ENCODE measurements at places on chromosomes 2 and 18.

GRCh38 chr2:120421126-120421829, 75.3 kb downstream of the INHBB start:
- DNase-seq: no peak

DNA sequence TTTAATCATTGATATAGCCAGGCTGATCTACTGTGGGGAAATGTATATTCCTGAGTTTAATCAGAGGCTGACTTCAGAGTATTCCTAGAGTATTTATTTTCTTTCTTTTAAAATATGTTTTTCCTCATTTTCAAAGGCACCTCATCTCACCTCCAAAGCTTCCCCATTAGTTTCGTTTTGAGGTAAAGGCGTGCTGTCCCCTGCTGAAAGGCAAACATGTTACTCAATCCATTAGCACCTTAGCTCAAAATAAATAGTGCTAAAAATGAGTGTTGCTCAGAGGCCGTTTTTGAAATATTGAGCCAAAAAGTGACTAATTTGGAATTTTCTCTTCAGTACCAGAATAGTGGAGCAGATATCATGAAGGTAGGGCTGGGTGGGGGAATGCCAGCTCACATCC, 386.2 kb downstream of the SOX11 start:
- no peak for DNase-seq

- DNase-seq: no peak
Observed at GRCh38 chr2:45839508-45840251, 188.2 kb downstream of the PRKCE start.

DNA sequence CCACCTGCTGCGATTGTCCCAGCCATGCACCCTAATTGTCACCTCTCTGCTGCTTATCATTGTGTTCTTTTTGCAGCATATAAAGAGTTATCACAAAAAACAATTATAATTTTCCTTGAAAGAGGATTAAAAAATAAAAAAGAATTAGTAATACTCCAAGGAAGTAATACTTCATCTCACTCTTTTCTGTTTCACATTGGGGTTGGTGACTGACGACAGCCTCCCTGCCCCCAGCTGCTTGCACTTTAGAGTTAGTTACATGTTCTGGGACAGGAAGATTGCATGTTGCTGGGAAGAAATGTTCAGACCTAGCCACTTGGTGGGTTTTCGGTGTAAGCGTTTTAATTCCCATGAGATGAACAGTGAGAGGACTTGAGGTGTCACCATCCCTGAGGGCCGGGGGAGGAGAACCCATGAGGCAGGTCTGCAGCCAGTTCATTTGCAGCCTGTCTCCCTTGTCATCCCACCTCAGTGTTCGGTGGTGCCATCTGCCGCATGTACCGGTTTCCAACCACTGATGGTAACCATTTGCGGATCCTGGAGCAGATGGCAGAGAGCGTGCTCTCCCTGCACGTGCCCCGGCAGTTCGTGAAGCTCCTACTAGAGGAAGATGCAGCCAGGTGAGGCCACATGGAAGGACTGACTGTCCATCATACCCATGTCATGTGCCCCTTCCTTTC, 69.1 kb downstream of the COA5 start:
- no peak for DNase-seq

GRCh38 chr2:18009891-18010290, 131.4 kb downstream of the KCNS3 start:
- DNase-seq: no peak

DNA sequence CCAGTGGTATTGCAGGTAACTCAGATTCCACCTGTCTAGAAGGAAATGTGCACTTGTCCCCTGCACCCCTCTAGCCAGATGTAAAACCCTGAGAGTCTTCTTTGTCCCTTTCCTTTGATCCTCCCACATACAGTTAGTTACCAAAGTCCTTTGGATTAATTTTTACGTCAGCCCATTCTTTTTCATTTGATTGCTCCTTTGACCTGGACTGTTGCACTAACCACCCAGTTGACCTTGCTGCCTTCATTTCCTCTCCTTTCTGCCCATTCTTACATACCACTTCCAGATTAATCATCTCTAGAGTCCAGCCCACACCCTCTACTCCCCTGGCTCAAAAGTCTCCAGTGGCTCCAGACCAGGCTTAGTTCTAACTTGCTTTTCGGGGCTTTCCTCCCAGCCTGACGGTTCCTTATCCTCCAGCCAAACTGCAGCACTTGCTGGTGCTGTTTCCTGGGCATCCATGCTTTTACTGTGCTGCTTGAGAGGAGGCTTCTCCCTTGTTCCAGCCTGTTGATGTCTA, 99.3 kb downstream of the SPTBN1 start:
- DNase-seq: no peak

GRCh38 chr2:174752403-174753037, 11.8 kb downstream of the CHRNA1 start:
- peak; percentile 88 for DNase-seq

- no peak for DNase-seq
Observed at GRCh38 chr18:39966275-39966674, 1988.8 kb upstream of the PIK3C3 start.

DNA sequence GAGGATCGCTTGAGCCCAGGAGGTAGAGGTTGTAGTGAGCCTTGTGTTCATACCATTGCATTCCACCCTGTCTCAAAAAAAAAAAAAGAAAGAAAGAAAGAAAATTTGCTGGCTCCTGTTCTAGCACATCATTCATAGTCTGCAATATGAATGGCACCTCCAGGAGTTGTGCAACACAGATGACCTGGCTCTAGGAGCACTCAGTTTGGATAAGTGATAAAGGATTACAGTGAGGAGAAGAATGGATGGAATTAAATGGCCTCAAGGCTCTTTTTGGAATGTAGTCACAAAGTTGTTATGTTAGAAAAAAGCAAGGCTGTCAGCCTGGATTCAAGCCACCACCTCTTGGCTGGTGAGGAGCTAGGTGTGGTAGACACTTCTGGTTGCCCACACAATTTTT, 21.5 kb upstream of the SPRED2 start:
- no peak for DNase-seq

DNA sequence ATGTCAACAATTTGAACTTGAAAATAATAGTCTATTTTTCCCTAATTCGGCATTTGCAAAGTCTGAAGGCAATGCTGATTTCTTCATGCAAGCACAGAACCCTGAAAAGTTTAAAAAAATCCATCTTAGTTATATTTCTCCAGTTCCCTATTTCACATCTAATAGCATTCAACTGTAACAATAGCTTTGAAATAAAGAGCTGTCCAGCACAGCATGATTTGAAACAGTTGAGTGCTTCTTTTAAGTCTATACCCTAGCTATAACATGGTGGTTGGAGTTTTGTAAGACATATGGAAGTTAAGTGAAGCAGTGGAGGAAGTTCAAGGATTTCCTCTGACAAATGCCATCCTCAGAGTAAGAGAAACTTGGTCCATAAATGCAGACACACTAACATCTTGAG, 691.9 kb downstream of the ERBB4 start:
- DNase-seq: no peak

GRCh38 chr18:2444201-2444875, 127.0 kb downstream of the METTL4 start:
- DNase-seq: no peak

GRCh38 chr2:176789751-176790150, 422.8 kb upstream of the HNRNPA3 start:
- no peak for DNase-seq

DNA sequence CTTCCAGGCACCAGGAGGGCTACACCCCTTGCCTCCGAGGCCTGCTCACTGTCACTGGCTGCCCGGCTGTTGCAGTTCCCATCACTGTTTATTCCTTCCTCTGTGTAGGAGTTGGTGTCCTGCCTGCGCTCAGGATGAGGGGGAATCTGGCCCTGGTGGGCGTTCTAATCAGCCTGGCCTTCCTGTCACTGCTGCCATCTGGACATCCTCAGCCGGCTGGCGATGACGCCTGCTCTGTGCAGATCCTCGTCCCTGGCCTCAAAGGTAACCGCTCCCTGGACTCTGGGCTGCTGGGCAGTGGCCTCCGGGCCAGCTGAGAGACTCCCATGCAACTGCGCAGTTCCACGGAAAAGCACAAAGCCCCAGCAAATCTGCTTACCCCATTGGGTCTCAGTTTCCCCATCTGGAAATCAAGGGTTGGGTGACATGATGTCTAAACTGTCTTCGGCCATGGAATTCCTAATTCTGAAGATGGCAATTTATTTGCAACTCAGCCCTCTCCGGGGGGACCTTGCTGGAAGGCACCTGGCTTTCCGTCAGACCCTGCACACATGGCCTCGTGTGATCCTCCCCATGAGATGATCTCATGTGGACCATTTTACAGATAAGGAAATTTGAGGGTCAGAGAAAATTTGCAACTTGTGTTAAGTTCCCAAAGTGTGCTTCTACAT, 9.4 kb downstream of the COLEC11 start:
- no peak for DNase-seq

GRCh38 chr2:233015019-233015645, 2.1 kb upstream of the NGEF start:
- DNase-seq: no peak

- no peak for DNase-seq
Observed at GRCh38 chr2:62334440-62335058, 138.6 kb downstream of the B3GNT2 start.

DNA sequence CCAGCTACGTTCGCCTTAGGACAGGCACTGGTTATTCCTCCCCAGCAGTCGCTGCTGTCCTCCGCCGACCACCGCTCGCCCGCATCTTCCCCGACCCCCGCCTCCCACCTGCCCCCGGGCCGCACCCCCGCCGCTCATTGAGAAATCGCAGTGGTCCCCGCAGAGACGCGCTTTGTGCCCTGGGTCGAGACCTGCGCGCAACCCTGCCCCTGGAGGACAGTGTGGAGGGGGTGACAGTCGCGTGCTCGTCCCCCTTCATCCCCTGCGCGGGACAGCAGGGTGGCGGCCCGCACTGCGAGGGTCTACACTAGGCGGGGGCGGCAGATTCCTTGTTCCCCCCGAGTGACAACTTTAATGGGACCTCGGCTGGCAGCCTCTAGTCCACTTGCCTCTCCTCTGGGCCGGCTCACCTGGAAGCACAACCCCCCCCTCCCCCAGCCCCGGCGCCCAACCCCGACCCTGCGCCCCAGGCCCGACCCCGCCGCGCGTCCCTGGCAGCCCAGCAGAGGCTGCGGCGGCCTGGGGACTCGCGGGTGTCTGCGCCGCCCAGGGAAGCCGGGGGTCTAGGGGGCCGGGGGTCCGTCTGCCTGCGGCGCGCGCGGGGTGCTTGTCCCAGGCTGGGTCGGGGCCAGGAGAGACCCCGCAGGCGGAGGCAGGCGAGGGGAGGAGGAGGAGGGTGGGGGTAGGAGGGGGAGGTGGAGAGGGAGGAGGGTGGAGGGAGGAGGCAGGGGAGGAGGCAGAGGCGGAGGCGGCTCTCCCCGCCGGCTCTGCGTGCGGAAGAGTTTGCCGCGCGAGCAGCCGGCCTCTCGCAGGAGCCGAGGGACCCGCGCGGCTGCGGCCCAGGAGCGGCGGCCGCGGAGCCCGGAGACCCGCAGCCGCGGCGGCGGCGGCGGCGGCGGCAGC, at the start of gene NPAS2:
Gene NPAS2, plus strand, starts transcription at position 770 of the 903 bp plus-strand sequence. CDS start 84,616 bp downstream, outside the sequence.
- DNase-seq: no peak

DNA sequence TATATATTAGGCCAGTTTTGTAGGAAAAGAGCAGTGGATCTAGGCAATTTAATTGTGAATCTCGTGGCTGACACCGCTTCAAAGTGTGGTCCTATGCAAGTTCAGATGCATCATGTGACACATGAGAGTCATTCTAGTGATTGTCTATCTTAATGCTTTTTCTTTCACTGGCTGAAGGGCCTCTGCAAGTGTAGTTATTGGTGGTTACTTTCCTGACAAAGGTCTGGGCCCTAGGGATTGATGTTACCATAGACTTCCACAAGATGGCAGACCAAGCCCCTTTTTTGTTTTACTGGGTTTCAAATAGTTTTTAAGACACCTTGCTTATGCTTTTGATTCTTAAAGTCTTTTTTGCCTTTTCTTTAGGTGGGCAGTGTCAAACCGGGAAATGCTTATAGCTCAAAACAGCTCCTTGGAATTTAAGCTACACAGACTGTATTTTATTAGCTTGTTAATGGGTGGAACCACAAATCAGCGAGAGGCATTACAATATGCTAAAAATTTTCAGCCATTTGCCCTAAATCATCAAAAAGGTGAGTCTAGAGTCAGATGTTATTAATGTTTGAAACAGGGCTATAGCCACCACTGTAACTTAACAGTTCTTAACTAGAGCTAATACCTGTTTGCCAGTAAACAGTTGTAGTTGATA, 25.9 kb downstream of the CD8A start:
- peak; percentile 51 for DNase-seq

- no peak for DNase-seq
Observed at GRCh38 chr2:34288016-34288415, 688.9 kb upstream of the FAM98A start.

DNA sequence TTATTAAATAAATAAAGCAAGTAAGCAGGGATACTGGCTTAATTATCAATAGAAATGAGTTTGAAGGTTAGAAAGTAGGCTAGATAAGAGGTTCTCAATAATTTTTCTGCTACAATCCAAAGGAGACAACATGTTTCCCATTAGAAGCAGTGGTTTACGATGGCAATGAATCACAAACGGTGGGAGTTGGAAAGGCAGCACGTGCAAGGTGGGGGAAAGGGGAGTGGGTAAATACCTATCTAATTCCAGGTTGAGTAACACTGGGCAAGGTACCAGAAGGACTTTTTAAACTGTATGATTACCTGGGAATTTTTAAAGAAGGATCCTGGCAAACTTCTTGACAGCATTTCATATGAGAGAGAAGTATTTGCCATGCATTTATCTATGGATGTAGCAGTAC, 289.9 kb downstream of the NBAS start:
- no peak for DNase-seq

DNA sequence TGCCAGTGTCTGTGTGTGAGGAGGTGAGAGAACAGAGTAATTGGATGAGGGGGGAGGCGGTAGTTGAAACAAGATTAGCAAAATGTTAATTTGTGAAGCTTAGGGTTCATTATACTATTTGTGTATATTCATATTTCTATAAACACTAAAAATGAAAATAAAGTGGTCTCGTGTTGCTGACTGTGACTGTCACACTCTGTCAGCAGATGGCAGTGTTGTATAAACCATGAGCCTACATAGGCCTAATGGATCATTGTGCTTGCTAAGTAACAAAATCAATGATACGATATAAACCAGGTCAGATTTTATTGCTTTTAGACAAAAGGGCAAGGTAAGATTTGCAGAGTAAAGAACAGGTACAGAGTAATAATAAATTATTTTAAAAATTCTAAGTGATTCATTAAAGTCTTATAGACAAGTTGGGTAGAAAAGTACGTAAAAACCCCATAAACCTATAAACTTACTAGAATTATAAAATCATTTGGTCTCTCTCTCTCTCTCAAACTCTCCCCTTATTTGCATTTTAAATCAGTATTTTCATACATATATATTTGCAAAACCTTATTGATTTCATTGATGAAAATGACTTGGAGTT, 182.7 kb downstream of the RPIA start:
- DNase-seq: peak; percentile 61

GRCh38 chr2:19911808-19912509, 10.2 kb upstream of the TTC32 start:
- DNase-seq: no peak

GRCh38 chr18:28176698-28176947, 307 bp downstream of the CDH2 start:
- no peak for DNase-seq

DNA sequence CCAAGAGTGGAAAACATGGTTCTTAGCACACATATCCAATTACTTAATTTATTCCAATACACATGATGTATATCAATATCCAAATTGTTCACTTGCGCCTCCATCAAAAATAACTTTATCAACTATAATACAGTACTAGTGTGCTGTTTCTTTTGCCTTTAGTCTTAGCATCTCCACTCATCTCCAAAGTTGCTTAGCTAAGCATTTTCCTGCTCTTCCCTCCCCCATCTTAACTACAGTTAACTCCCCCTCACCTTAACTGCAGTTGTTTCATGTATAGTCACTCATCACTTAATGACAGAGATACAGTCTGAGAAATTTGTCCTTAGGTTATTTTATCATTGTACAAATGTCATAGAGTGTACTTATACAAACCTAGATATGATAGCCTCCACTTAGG, 705.2 kb upstream of the LINC00305 start:
- no peak for DNase-seq
